ENCODE measurements at places on chromosomes 16 and 17.

DNA sequence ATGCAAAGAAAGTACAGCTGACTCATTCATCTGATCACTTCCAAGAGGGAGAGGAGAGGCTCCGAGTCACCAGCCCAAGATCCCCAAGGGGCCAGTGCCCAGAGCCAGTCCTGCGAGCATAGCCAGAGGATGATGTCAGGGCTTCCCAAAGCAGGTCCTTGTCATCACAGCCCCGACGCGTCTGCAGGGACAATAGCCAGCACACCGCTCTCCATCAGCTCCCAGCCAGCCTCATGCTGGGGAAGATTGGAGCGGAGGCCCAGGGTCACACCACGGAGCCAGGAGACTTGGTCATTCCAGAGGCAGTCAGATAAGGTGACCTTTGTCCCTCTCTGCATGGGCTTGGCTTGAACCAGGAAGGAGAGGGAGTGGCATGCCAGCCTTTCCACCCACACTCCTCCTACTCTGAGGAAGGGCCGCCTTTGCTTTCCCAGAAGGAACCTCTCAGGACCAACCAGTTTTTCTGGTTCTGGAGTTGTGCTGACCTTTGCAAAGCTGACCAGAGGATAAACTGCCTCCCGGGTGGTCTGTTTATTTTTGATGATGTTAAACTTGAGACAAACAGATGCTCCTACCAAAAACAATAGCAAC, 58.3 kb upstream of the ARHGAP44 start:
- DNase-seq, result peak; percentile 91

GRCh38 chr17:79320331-79320730, 245.7 kb downstream of the ENGASE start:
- DNase-seq, result no peak

GRCh38 chr17:78259192-78259554, 27.7 kb downstream of the TMEM235 start:
- DNase-seq, result no peak

DNA sequence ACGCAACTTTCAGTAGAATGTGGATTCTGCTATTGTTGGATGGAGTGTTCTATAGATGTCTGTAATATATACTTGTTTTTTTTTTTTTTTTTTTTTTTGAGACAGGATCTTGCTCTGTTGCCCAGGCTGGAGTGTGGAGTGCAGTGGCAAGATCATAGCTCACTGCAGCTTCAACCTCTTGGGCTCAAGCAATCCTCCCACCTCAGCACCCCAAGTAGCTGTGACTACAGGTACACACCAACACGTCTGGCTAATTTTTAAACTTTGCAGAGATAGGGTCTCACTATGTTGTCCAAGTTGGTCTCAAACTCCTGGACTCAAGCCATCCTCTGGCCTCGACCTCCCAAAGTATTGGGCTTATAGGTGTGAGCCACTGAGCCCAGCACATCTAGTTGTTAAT, 27.2 kb upstream of the CCL22 start:
- DNase-seq, result no peak

DNA sequence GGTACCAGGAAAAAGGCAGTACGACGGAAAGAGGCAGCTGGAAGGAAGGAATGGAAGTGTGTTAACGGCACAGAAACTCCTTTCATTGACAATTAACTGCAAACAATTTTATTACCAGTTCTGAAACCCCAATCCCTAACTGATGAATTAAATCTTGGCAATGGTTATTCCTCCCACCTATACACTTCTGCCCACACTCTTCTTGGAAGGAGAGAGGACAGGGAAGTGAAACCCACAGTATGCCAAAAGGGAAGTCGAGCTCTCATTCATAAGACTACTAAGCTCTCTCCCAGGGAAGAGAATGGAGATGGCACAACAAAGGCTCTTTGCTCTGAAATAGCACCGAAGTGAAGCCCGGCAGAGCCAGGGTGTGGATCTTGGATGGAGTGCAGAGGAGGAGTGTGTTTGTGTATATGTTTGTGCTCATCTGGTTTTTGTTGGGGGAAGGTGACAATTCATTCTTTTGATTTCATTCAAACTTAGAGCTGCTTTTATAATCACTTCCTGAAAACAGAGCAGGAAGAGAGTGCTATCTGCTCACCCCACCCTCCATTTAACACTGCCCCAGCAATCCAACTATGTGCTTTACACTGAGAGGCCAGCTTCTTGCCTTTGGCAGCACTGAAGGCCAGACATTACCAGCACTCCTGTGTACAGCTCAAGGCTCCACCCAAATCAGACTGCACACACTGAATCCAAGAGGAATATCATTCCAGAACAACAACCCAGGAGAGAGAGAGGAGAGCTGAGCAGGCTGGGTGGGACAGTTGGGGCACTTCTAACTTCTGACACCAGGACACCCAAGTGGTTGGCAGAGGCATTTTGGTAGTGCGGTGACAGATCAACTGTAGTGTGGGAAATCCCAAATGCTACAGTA, 68.7 kb downstream of the HIC1 start:
- DNase-seq, result no peak

GRCh38 chr17:74185571-74186185, 17.8 kb upstream of the RPL38 start:
- no peak for DNase-seq

- DNase-seq, result peak; percentile 86
Observed at GRCh38 chr16:27475561-27475960, 73.6 kb downstream of the IL21R start.
